ENCODE measurements at places on chromosomes 6 and 20.

GRCh38 chr6:20183706-20184105 is 28.6 kb downstream of the MBOAT1 start:
- DNase-seq = no peak

DNA sequence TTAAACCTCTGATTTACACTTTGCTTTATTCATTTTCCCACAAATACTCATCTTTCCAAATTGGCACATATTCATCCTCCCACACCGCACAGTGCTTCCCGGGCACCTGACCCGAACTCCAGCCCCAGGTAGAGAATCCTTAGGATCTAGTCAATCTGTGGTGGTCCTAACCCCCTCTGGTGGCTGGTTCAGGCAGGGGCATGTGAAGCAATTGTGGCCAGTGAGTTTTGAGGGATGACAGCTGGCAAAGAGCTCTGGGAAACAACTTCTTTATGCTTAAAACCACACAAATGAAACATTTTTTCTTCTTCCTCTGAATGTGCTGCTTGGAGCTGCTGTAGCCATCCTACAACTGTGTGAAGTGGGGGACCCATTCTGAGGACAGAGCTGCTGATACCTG is 54.7 kb downstream of the ELOVL5 start:
- DNase-seq = no peak

- DNase-seq = no peak
These were observed 1261.9 kb upstream of the CITED2 start for GRCh38 chr6:140636271-140636907.

- no peak for DNase-seq
These were observed 84.2 kb downstream of the MYB start for GRCh38 chr6:135265278-135265677.

DNA sequence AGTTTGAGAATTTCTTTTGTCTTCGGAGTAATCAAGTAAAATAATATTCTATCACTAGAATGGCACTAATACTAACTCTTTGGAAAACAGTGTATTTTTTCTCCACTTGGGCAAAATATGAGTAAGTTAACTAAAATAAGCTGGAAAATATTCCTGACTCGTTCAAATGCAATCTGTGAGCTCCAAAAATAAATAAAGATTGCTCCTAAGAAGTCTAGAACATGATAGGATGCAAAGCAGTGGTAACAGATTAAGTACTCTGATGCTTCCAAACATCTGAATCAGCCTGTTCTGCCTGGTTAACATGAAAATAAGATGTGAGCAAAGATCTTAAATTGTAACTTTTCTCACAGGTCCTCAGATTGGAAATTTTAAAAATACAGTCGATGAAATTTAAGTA is 285.1 kb upstream of the ID4 start:
- no peak for DNase-seq

GRCh38 chr20:23101696-23102406 is 15.7 kb upstream of the CD93 start:
- DNase-seq = no peak

GRCh38 chr6:70221715-70222438 is 81.0 kb downstream of the COL9A1 start:
- no peak for DNase-seq

- DNase-seq = no peak
These were observed 95.6 kb upstream of the SHLD1 start for GRCh38 chr20:5654557-5654956.

- DNase-seq = no peak
These were observed 283.3 kb upstream of the MANEA start for GRCh38 chr6:95294043-95294442.

- DNase-seq = no peak
These were observed 25.2 kb downstream of the ADGRF1 start for GRCh38 chr6:47016909-47017308.

DNA sequence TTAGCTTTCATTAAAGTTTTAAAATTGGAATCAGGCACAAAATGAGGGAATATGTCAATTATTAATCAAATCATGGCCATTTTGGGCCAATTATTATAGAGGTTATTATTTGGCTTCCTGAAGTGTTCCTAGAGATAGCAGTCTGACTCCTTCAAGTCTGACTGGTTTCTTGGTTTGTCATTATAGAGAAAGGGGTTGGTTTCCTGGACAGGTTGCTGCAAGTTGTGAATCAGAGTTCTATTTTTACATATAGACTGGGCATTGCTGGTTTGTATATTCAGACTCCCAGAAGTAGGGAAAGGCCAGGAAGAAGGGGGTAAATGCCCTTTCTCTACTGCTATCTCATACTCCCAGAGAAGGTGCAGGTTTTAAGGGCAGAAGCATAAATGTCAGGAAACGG is 121.4 kb upstream of the CEP162 start:
- DNase-seq = no peak

GRCh38 chr20:23314699-23315098 is 35.9 kb upstream of the NXT1 start:
- no peak for DNase-seq
